ENCODE measurements at places on chromosomes 2 and 18.

- DNase-seq, result no peak
Observed at GRCh38 chr2:109563980-109564550, 49.7 kb downstream of the SEPTIN10 start.

- no peak for DNase-seq
Observed at GRCh38 chr2:239146011-239146641, 254.7 kb downstream of the HDAC4 start.

DNA sequence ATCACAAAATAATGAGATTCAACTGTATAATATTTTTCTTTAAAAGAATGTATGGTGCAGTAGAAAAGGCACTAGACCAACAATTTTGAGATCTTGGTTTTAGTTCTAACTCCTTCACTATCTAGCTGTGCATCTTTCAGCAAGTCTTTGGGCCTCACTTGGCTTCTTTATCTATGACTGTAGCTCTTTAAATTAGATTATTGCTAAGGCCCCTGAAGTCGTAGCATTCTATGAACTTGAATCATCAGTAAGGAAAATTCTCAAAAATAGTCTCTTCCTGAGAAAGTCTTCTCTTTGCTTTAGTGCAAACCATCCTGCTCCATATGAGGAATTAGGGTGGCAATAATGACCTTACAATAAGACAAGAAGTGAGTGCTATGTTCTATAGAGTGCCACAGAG is 140.4 kb downstream of the FTCDNL1 start:
- DNase-seq, result no peak

GRCh38 chr2:215269397-215270117 is 42.3 kb upstream of the ATIC start:
- peak; percentile 55 for DNase-seq

GRCh38 chr2:237571551-237571950 is 5.2 kb downstream of the PRLH start:
- DNase-seq, result no peak

DNA sequence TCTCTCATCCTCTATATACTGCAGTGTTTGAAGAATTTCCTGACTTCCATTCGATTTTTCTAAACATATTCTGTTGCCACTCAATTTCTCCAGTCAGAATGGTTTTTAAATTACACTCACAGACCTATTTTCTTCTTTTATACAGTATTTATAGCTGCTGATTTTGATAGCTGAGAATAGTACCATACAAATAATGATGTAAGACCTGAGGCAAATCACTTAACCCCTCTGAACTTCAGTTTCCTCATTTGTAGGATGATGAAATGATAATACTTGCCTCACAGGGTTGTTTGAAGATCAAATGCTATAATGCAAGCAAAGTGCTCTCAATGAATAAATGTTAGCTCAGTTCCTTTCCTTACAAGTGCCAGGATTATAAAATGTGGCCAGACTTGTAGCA is 241.8 kb downstream of the CPS1 start:
- DNase-seq, result no peak

DNA sequence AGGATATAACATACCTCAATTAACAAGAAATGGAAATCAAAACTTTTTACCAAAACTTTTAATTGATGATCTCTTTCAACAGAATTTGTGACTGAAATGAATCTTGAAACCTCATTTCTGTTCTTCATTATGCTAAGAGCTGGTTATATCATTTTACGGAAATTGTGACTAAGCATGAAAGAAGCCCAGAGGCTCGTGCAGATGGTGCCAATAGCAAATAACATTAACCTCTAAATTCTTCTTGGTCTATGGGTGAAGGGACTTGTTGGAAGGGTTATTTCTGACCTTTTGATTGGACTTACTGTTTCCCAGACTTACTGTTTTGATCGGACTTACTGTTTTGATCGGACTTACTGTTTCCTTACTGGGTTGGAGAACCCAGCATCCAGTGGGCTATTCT is 435.6 kb downstream of the TDRD15 start:
- no peak for DNase-seq

DNA sequence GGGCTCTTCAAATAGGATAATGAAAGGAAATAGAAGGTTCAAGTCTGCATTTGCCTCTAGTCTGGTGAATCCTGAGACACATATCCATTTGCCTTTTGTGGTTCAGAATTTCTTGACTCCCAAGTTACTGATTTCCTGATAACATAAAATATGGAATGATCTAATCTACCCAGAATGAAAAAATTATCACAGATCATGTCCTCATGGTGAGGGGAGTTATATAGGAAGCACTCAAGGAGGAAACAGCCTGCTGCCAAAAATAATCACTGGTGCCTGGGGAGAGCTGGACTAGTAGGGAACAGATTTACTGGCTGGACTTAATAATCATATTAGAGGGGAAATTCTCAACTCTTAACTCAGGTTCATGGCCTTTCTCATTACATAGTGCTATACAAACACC is 95.5 kb upstream of the STK17B start:
- DNase-seq, result no peak

DNA sequence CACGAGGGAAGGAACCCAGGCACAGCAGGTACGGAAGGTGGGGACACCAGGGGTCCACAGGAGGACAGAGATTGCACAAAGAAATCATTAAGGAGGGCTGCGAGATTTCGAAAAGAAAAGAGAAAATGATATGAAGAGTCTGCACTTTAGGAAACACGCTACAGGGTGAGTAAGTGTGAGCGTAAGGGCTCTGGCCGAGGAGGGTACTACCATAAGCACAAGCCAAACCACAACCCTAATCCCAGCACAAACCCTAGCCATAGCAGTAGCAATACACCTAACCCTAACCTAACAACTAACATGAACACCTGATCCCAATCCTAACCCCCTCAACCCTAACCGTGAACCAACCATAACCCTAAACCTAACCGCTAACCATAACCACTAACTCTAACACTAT is 104.0 kb downstream of the ZNF516 start:
- DNase-seq, result no peak

- DNase-seq, result no peak
Observed at GRCh38 chr2:191638079-191638801, 39.7 kb upstream of the NABP1 start.

DNA sequence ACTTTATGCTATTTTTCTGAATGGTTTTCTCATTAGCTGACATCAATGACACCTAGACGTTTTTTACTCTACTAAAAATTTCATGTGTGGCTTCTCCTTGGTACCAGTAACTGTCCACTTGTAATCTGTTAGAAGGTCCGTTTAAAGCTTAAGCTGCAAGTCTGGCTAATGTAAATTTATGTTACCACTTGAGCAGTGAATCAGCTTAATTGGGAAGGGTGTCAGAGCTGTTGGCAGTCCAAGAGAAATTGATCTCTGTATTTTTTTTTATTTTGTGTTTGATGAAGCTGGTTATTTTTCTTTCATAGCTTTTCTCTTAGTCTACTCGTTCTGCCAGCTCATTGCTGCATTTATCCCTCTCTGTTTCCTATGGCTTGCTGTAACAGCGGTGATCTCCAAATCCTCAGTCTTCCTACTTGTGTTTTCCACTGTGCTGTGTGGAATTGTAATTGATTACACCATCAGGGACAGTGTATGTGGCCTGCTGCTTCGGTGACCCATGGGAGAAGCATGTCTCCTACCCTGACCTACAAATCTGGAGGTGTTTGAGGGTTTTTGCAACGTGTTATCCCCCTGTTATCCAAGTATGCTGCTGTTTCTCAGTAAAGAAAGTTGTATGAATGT is 724.2 kb upstream of the REG3G start:
- DNase-seq, result no peak

GRCh38 chr18:286515-287310 is 18.9 kb upstream of the THOC1 start:
- DNase-seq, result no peak

DNA sequence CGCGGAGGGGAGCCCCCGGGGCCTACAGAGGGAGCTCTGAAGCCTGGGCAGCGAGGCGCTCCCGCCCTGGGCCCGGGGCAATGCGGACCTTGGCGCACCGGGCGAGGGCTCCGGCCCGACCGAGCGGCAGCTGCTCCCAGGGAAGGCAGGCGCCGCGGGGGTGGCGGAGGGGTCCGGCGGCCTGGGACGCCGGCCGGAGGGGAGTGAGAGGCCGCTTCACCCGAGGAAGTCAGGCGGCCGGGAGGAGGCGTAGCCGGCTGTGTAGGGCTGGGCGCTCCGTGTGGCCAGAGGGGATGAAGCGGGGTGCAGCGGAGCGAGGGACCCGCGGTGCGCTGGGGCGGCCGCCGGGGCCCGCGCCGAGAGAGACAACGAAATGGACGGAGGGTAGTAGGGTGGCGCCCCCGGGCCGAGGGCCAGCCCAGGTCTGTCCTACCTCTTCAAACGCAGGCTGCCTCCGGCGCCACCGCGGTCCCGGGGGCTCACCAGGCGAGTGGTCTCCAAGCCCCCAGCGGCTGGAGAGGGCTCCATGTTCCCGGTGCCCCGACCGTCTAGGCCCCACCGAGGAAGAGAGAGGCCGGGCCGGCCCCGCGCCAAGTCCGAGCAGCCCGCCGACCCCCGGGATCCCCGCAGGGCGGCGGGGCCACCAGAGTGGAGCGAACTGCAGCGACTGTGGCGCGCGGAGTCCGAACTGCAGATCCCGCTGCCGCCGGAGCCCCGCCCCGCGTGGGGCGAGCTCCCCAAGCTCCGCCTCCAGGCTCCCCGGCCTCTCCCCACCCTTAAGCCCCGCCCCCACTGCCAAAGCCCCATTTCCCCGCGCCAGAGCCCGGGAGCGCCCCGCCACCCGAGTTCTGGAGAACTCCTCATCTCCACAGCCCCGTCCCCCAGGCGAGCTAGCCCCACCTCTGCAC is at the start of gene SLC30A3:
Gene SLC30A3, minus strand, starts transcription at position 669 of the 908 bp plus-strand sequence. Its CDS starts 141 bp downstream, at position 528.
- peak; percentile 72 for DNase-seq

GRCh38 chr2:233926806-233927205 is 9.6 kb downstream of the TRPM8 start:
- no peak for DNase-seq

DNA sequence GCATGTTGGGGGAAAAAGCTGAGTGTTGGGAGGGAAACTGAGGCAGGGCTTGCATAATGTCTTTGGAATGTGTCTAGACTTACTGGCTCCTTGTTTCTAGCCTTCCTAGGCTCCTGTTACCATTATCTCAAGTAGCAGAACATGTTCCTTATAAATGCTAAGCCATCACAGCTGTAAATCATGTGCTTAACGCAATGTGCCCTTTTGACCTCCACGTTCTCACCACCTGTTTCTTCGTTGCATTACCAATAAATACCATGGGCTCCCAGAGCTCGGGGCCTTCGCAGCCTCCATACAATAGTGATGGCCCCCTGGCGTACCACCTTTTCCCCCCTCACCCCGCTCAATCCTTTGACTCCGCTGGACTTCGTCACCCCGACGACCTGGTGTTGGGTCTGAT is 54.0 kb upstream of the CWC22 start:
- no peak for DNase-seq

- DNase-seq, result no peak
Observed at GRCh38 chr2:107740300-107740699, 86.4 kb upstream of the RGPD4 start.

DNA sequence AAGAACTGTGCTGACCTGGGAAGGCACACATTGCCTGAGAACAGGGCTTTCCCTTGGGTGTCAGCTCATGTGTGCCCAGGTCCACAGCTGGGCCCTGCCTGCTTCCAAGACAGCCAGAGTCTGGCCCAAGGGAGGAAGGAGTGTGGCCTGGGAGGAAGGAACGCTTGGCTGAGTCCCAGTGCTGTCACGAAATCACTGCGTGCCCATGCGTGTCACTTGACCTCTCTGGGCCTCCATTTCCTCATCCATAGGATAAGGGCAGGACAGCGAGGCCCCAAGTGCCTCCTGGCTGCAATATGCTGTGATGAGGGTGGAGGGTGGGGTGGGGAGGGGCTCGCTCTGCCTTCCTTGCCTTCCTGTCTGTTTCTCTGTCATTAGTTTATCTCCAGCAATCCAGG is 642 bp upstream of the KCNK3 start:
- no peak for DNase-seq

DNA sequence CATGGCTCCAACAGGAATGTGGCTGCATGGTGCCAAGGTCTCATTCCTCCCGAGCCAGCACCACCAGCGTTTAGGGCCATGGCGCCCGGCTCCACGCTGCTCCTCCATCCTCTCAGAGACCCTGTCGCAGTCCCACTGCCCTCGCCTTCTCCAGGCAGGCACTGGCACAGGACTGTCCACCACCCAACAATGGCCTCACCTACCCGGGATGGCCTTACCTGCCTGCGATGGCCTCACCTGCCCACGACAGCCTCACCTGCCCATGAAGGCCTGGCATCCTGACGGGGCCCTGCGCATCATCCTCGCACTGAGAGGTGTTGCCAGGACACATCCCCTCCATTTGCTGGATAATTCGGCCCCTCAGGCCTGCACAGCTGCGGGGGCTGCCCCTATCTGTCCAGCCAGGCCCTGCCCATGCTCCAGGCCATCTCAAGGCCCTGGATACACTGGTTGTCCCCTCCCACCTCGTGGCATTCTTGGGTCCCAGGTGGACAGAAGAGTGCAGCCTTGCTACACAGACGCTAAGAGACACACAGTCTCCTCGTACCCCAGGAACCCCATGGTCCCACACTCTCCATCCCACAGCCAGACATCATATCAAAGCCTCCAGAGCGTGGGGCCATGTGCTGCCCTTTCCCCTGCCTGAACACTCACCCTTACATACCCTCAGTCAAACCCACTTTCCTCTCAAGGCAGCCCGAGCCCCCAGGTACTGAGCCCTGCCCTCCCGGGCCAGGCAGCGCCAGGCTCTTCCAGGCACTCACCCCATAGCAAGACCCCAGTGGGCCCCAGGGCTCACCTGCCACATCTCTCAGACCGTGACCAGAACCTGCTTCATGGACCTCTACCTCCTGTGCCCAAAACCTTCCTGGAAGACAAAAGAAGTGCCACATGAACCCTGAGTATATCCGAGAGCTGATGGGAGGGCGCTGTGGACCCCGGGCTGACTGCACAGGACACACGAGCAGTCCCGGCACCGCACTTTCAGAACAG is 268.6 kb downstream of the EIPR1 start:
- no peak for DNase-seq

DNA sequence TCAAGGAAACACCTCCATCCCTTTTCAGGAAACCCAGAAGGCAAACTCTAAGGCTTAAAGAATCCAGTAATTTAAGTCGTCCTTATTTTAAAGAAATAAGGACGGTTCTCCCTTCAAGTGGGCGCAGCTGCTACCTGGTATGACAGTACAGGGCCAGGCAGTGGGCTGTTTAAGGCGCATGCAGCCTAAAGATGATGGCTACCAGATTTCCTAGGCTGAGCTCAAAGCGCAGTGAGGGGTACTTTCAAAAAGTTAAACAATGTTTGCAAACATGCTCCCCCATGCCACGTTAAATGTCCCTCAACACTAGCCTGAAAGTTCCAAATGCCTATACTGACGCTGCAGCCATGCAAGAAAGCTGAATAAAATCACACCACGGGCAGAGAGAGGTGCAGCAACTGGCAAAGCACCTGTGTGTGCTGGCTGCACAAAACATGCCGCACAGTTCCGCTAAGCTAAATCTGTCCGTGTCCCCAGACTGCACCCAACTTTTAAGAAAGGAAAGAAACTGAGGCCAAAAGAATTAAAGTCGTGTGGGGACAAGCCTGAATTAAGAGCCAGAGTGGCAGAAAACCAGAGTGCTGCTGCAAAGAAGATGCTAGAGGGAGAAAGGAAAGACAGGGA is 583 bp downstream of the HIBCH start:
- peak; percentile 18 for DNase-seq

- DNase-seq, result no peak
Observed at GRCh38 chr2:212030709-212031108, 507.9 kb downstream of the ERBB4 start.

GRCh38 chr2:105737980-105738657 is 6.6 kb upstream of the NCK2 start:
- no peak for DNase-seq

- no peak for DNase-seq
Observed at GRCh38 chr2:191155608-191156071, 4.8 kb upstream of the STAT4 start.
